GM19239 (cell line): ENCODE measurements at places on chromosomes 3 and 15.

DNA sequence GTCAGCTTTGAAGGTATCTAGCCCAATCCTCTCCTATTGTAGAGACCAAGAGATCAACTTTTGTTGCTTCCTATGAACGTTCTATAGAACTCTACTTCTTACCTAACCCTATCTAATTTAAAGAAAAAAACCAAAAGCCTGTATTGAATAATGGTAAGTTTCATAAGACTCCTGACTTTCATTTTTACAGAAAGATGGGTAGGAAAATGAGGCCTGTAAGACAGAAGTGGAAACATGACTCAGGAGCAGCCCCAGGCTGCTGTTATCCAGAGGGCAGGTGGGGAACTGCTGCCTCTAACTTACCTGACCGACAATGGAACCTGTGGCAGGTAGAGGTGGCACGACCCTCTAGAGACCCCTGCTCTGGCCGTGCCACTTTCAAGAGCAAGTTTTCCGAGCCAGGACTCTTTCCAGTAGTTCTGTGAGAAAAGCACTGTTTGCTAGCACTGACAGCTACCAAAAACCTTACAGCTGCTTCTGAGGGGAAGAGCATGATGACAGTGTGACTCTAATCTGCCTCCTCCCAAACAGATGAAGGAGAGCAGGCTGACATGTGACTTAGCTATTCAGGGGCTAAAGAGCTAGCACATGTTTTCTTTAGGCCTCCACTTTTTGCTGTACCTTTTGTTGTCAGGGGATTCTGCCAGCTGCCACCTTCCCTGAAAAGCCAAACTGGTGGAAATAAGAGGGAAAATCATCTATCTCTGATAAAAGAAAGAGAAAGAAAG, 17.5 kb downstream of the POPDC2 start:
- DNase-seq, result no peak

GRCh38 chr3:128238184-128238489, 84.9 kb downstream of the EEFSEC start:
- DNase-seq, result no peak

GRCh38 chr15:100721758-100722550, 119.6 kb downstream of the ASB7 start:
- no peak for DNase-seq

DNA sequence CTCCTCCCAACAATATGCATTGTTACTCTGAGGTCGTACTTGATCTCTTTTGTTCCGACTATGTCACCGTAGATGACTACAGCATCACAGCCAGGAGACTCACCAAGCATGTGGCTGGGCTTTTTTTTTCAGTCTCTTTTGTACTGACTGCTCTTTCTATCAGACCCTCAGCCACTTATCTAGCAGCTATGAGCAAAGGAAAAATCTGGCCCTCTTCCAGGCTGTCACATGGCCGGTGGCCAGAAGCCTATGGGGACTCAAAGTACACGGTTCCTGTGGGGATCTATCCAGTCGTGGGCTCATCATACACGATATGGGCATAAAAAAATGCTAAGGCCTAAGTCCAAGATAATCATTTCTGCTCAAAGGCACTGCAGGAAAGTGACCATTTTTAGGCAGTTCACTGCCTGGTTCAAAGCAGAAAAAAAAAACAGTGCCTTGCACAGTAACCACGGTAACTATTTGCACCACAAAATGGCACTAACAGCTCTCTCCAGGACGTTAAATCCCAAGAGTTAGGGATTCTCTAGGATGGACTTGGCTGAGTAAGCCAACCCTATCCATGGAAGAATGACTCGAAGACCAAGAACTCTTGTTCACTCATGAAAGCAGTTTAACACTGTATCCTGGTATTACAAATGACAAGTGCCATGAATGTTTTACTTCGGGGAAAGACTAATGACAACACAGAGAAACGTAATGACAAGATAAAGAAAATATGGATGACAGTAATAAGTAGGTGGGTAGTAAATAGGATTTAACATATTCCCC, 50.3 kb downstream of the SHQ1 start:
- DNase-seq, result no peak

- no peak for DNase-seq
Observed at GRCh38 chr15:33830351-33830750, 137.9 kb upstream of the CHRM5 start.

DNA sequence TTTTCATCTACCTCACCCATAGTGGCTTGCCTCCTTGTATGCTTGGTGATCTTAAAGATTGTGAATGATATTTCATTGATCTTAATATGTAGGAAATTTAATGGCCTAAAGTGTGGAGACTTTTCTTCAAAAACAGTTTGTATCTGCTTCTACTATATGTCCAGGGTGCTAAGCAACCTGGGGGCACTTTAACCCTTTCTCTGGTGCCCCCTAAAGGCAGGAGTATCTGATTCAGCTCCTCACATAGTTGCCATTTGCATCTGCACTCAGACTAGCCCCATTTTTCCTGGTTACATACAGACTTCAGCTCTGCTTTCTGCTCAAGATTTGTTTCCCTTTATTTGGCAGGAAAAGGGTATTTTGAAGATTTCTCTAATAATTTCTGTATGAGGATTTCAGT, 5.2 kb upstream of the PFN2 start:
- no peak for DNase-seq

DNA sequence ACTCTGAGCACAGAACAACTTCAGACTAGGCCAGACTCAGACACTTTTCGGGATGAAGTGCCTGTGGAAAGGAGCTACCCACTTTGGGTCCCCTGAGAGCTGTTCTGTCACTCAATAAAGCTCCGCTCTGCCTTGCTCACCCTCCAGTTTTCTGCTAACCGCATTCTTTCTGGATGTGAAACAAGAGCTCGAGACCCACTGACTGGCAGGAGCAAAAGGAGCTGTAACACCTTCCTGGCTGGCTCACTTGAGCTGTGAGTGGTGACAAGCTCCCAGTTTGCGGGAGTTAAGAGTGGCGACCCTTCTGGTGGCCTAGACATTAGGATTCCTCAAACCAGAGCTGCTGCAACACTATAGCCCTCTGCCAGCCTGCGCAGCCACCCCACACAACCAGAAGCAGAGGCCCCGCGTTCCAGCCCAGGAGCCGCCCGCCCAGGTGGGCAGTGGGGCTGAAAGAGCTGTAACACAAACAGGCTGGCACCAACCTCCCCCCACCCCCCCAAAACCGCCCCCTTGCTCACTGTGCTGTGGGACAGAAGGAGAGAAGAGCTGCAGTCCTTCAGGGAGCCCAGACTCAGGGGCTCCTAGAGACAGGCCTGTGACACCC, 1178.1 kb upstream of the GBE1 start:
- no peak for DNase-seq

DNA sequence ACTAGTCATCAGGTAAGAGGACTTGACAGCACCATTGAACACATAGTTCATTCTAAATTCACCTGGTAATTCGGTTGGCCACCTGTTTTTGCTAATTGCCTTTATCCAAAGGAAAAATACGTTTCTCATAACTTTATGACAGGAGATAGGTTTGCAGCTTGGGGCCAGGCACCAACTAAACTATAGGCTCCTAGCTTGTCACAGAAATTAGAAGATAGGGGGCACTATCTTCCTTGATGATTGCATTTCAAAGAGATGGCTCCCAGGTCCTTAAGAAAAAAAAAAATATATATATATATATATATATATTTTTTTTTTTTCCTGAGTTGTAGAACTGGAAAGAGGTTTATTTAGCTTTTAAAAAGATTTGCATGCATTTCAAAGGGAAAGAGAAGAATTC, 563.6 kb downstream of the NAALADL2 start:
- DNase-seq, result no peak

DNA sequence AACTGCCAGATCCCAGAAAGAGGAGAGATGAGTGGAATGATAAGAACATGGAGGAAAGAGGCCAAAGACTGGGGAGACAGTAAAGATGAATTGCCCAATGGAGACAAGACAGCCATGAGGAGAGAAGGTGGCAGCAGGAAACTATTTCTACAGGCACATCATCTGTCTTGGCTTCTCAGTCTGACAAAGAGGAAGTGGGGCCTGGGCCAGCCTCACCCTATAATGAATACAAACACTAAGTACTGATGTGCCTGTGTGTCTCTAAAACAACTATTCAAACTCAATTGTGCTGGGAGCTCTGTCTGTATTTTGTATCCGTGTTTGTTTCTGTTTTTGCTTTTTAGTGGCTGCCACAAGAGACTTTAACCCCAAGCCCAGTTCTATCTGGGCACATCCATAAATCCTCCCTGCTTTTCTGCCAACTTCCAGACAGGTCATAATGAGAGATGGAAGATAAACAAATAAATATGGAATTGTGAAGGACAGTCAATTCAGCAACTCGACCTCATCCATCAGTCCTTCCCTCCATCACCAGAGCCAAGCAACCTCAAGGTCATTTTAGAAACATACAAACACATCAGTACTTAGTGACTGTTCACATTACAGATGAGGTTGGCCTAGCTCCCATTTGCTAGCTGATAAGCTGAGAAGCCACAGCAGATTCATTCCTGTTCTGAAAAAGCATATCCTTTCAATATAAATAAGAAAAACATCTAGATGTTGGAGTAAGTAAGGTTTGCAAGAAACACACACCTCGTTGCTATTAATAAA, 116.7 kb downstream of the CADPS start:
- no peak for DNase-seq

- no peak for DNase-seq
Observed at GRCh38 chr15:89458440-89458839, 37.9 kb downstream of the RHCG start.

GRCh38 chr3:9347081-9347480, 15.8 kb upstream of the THUMPD3 start:
- DNase-seq, result no peak

DNA sequence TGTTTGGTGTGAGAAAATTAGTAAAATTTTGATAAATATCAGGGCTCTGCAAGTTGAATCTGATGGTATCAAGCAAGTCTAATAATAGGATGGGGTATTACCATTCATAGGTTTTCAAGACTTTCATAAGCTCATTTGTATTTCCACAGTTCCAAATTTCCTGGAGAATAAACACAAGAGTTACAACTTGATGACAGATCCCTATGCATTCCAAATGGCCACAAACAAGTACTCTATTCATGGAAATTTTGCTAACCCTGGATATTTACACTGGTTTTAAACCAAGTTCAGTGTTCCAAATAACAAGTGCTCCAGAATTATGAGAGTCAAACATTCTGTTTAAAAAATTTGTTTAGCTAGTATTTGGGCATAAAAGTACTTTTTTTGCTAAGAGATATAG, 75.0 kb upstream of the CNTN6 start:
- no peak for DNase-seq

- no peak for DNase-seq
Observed at GRCh38 chr3:164267053-164267452, 811.2 kb downstream of the SI start.

GRCh38 chr15:42191610-42192346, 16.3 kb downstream of the VPS39 start:
- DNase-seq, result no peak

- no peak for DNase-seq
Observed at GRCh38 chr15:97101572-97101971, 771.1 kb downstream of the NR2F2 start.

- DNase-seq, result no peak
Observed at GRCh38 chr3:179615458-179616173, 11.0 kb downstream of the NDUFB5 start.

- DNase-seq, result no peak
Observed at GRCh38 chr3:186121968-186122367, 13.1 kb upstream of the ETV5 start.

DNA sequence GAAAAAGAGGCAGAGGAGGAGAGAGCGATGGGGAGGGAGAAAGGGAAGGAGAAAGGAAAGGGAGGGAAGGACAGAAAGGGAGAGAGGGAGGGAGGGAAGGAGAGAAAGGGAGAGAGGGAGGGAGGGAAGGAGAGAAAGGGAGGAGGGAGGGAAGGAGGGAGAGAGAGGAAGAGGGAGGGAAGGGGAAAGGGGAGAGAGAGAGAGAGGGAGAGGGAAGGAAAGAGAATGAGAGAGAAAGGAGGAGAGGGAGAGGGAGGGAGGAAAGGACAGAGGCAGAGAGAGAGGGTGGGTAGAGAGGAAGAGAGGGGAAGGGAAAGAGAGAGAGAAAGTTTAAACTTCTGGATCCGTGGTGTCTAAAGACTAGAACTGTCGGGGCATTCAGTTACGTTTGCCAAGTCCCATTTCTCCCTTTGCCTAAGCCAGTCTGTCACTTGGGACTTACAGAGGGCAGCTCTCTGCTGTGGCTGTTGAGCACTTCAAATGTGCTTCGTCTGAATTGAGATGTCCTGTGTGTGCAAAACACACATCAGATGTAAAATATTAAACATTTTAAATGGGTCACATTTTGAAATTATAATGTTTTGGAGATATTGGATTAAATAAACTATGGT, 62.6 kb downstream of the PLXNA1 start:
- no peak for DNase-seq

DNA sequence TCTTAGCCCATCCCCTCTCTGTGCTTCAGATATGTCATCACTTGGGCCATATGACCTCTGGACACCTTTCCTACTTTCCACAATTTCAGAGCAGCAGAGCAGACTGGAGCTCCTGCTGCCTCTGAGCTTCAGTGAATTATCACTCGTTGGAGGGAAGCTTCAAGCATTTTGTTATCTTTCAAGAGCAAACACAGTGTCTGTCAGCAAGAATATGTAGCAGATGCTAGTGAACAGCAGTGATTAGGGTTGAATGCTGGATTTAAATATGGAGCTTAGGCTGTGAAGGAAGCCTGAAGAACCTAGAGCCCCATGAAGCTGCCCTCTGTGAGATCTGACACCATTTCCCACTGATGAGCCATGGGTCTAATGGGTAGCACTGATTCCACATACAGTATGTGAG, 115.4 kb downstream of the UBE3A start:
- no peak for DNase-seq
